Epithelial cell of esophagus (primary cell): ENCODE measurements at places on chromosomes 3 and 15.

DNA sequence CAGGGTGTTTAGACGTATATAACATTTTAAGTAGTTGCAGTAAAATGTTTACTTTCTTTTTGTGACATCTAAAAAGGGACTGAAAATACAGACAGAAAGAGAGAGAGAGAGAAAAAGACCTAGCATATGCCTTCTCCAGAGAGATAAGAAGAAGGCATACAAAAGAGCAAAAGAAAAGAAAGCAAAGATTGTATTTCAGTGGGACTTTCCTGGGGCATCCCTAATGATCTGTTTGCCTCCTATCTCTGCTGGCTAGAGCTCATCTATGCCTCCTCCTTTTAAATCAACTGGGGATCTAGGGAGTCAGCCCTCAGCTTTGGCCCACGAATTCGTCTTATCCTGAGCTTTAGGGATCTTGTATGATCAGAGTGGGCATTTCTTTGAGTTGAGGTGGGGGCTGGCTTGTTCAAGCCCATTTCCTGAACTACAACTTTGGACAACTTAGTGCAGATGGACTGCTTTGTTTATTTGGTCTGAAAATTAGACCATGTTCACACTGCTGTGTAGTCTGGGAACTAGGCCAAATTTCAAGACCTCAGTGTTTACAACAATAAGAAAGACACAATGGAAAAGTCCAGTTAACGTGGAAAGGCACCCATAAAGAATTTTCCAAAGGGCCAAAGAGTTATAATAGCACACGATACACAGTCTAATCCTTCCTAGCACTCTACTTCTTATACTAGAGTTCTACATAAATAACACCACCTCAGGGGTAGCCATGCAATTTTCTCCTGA is 61.0 kb downstream of the ATP8B4 start:
- DNase-seq: no peak

DNA sequence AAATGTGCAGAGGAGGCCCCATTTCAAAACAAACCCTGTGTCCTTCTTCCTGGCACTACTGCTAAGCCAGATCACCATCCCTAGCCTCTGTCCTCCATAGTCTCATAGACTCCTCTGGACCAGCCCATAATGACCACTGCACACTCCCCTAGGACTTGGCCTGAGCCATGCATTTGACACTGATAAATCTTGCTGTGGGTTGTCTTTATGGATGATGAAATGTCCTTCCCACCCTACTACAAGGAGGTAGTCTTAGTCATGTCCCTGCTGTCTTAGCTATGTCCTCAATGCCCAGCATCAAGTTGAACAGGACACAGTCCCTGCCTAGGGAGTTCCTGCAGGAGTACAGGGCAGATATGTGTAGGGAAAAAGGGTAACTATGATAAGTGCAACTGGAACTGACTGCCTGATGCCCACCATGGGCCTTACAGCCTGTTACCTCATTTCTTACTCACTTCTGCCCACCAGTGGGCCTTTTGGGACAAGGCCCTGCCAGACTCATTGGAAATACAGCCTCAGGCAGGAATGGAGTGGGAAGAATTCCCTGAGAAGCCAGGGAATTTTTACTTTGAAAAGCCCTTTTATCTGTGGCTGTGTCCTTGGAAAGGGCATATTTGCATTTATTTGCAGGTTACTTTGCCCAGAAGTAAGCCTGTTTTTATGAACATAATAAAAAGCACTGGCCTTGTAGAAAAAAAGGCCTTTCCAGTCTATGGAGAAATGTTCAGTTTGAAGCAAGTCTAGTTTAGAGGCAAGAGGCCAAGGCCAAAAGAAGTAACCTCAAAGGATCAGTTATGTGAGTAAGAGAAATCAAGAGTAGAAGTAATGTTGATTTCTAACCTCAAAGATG is 199.6 kb upstream of the EIF1B start:
- DNase-seq: no peak

- DNase-seq: peak; percentile 99
Observed at GRCh38 chr3:5122741-5123706, 932 bp downstream of the ARL8B start.

DNA sequence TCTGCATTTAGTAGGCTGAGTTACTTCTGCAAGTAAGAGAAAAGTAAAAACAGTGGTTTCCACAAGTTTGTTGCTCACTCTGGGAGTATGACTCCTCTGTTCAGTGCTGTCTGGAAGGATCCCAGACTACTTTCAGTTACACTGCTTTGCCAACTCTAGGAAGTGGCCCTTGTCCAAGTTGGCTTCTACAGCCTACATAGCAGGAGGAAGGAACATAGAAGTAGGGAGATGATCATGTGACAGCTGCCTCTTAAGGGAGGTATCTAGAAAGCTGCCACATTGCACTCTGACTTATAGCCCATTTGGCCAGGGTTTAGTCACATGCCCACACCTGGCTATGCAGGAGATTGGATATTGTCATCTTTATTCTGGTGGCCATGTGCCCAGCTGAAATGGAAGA is 298.1 kb downstream of the NSUN3 start:
- DNase-seq: peak; percentile 8

DNA sequence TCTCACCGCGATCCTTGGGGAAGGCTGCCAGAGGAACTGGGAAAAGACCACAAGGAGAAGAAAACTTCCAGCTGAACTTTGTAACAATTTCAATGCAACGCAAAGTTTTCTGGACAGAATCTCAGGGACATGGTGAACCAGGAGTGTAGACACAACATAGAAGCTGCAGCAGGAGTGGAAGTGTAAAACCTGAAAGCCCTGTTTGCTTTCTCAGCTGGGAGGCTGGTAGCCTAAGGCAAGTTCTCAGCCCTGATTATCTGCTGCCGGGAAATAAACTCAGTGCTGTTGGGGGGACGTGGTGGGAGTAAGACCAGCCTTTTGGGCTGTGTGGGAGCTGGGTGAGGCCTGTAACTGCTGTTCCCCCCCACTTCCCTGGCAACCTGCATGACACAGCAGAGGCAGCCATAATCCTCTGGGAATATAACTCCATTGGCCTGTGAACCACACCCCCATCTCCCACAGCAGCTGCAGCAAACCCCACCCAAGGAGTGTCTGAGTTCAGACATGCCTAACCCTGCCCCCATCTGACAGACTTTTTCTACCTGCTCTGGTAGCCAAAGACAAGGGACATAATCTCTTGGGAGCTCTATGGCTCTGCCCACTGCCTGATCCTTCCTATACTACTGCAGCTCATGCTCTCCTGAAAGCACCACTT is 106.7 kb downstream of the ZNF621 start:
- peak; percentile 78 for DNase-seq

GRCh38 chr3:62777674-62778073 is 97.5 kb downstream of the CADPS start:
- peak; percentile 36 for DNase-seq

GRCh38 chr15:72491768-72492167 is 17.6 kb downstream of the ARIH1 start:
- peak; percentile 82 for DNase-seq
